ENCODE measurements at places on chromosomes 1 and 21.

DNA sequence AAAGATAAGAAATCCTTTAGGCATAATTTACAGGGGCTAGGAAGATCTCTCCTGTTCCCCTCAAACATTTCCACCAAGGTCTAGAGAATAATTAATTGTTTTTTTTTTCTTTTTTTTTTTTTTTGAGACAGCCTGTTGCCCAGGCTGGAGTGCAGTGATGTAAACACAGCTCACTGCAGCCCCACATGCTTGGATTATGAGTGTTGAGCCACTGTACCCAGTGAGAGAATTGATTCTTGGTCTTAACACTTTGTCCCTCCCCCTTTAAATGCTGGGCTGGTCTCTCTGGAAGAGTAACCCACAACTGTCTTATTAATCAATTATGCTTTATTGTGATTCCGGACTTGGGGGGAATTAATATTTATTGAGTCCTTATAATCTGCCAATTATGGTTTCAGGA lies 33.4 kb downstream of the ATF3 start:
- DNase-seq = no peak

DNA sequence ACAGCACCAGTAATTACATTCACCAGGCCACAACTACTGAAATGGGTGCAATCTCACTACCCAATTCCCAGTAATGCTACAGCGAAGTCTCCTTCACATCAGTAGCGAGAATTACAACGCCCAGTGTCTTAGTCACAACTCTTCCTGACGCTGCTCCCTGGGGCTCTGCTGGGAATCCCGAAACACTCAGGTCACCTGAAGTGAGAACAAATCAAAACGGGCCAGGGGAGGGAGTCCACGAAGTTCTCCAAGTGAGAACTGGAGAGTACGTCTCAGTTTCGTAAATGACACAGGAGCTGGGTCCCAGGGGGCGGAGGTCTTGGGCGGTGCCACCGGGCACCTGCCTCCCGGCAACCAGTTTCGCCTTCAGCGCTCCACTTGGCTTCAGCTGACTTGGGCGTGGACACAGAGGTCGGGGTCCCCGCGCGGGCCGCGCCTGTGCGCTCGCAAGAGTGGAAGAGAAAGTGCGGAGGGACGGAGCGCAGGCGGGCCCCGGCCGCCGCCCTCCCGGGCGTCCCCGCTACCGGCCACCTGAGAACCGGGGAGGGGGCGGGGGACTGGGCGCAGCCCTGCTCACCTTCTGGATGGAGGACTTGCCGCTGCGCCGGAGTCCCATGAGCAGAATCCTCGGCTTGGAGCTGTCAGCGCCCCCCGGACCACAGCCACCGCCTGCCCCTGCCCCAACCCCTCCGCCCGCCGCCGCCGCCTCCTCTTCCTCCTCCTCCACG lies 575 bp downstream of the RRAGC start:
- DNase-seq = no peak

DNA sequence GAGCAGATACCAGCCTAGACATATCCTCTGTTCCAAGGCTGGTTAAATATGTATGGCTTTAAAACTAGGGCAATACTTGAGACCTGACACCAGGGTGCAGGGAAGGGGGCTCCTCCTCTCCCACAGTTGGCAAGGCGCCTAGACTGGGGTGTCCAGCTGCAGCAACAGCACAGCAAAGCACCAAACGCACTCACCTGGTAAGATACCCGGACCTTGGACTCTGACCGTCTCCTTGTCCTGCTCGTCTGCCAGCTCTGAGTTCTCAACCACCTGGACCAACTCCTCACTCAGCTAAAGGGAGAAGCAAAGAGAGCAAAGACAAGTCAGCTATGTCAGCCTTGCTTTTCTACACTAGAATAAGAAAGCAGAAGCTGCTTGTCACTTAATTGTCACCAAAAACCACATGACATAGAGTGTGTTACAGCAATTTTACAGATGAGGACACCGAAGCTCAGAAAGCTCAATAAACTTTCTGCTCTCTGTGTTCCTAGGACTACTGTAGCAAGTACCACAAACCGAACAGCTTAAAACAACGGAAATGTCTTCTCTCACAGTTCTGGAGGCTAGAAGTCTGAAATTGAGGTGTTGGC lies 4.4 kb downstream of the PACC1 start:
- no peak for DNase-seq

DNA sequence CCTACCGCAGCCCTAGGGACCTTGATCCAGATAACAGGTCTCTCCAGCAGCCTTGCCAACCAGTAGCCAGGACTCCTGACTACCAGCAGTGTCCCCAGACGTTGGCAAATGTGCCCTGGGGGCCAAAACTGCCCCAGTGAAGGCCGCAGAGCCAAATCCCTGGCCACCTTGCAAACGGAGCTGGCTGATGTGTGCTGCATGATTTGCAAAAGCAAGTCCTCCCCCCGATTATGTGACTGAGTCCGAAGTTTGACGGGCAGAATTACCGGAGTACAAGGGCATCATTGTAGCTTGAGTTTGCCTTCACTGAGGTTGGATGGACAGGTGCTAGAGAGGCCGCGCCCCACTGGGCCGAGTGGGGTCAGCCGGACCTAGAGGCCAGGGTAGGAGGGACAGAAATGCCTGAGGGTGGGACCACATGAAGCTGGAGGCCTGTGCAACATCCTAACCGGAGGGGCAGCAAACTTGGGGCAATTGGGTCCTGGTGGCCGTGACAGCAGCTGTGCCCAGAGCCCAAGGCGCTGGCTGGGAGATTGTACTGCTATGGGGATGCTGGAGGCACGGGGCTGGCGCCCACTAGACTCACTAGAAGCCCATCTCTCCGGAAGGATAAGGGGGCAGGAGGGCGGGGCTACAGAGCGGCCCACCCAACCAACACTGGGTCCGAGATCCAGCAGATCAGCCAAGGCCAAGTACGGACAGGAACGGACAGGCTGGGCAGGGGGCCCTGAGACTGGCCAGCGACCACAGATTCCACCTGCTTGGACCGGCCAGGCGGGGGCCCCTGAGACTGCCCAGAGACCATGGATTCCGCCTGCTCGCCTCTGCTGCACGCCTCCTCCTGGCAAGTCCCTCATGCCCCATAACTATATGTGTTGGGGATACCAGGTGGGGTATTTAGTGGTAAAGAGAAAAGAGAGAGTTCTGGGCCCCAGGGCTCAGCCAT lies 2.8 kb downstream of the ARHGEF16 start:
- no peak for DNase-seq

GRCh38 chr1:63099188-63099587 lies 223.2 kb upstream of the FOXD3 start:
- no peak for DNase-seq

- DNase-seq = no peak
Measured at GRCh38 chr1:29880556-29880955, 644.2 kb downstream of the PTPRU start.

DNA sequence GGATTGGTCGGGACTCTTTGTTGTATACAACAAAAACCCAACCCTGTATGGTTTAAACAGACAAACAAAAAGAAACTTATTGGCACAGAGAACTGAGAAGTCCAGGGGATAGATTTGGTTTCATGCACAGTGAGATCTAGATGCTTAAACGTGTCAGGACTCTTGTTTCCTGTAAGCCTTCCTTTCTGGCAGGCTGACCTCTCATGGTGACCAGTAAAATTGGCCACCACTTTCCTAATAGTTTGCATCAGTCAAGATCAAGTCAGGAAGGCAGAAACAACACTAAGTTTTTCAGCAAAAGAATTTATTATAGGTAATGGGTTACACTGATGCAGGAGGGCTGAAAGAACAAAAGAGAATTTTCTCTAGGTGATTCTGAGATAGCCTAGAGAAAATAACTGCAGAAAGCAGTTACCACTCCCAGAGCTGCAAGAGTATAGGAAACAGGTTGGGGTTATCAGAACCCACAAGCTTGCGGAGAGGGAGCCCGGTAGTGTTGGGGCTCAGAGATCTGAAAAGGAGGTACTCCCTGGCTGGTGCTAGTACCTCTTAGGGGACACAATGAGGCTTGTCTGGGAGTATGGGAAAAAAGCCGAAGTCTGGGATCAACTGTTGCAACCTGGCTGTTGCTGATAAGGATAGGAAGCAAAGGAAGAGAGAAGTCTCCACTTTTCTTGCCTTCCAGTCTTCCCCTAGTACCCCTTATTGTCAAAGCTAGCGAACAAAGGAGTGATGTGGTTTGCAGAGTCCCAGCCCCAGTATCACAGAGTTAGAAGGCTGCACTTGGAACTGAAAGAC lies 21.4 kb downstream of the CITED4 start:
- DNase-seq = no peak

DNA sequence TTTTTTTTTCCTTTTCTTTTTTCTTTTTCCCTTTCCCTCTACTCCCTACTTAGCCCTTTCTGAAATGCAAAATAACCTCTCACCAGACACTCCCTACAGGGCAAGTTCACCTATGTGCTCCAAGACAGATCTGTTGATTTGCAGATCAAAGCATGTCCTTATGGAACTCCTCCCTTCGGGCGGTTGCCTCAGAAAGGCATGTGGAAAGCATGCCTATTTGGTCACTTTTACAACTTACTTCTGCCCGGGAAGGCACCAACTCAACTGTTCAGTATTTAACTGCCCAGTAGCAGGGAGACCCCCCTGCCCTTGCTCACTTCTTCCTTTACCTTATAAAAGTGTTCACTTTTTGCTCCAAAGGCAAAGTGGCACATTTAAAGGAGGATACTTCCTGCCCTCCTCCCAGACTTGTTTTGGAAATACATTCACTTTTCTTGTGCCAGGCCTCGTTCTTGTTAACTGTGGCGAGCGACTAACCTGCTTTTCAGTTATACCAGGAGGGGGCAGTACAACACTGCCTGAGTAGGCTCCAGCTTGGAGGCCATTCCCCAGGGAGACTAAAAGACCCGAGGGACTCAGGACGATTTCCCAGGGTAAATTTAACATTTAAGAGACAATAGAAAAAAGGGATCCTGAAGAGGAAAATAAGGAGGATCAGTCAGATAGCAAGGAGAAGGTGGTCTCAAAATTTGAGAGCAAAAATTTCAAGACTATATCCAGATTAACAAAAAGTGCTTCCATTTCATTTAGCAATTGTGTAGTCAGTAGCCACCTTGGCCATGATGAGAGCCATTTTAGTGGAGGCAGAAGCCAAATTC lies 12.3 kb upstream of the SLAMF7 start:
- no peak for DNase-seq

DNA sequence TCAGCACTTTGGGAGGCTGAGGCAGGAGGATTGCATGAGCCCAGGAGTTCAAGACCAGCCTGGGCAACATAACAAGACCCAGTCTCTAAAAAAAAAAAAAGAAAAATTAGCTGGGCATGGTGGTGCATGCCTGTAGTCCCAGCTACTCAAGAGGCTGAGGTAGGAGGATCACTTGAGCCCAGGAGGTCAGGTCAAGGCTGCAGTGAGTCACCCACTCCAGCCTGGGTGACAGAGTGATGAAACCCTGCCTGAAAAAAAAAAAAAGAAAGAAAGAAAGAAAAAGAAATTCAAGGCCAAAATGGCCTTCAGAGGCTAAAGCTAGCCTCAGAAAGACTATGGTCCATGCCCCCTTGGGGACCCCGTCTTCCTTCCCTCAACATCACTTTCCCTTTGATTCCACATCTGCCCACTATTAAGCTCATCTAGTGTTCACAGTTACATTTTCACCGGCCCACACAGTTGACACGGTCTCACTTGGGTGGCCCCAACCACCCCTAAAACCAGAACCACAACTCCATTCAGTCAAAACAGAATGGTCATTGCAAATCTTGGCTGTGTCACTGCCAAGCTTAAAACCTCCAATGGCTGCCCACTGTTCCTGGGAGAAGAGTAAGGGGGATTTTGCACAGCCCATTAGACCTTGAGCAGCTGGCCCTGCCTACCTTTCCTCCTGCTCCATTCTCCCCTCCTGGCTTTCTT lies 2.1 kb upstream of the CAPN8 start:
- DNase-seq = no peak
